AG08395 (cell line): ENCODE measurements at places on chromosomes 1 and 21.

- no peak for DNase-seq
These were observed 189.0 kb downstream of the RUNX1 start for GRCh38 chr21:34859976-34860653.

GRCh38 chr1:199751506-199751905 is 276.0 kb upstream of the NR5A2 start:
- DNase-seq = no peak

- DNase-seq = no peak
These were observed 63.2 kb downstream of the CDK18 start for GRCh38 chr1:205567716-205568115.

DNA sequence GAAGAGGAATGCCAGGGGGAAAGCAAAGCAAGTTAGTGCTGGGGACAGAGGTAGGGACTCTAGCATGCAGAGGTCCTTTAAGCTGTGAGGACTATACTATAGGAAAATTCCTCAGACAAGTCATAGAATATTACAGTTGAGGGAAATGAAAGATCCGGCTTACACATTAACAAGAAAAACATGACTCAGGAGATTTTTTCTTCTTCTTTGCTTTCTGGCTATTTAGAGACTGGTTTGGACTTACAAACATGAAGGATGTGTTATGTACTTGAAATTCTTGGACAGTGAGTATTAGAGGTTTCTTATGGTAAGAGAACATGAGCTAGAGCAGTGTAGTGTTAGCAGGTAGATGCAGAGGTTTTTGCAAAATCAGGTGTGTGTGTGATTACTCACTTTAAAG is 24.9 kb downstream of the USP25 start:
- peak; percentile 21 for DNase-seq

DNA sequence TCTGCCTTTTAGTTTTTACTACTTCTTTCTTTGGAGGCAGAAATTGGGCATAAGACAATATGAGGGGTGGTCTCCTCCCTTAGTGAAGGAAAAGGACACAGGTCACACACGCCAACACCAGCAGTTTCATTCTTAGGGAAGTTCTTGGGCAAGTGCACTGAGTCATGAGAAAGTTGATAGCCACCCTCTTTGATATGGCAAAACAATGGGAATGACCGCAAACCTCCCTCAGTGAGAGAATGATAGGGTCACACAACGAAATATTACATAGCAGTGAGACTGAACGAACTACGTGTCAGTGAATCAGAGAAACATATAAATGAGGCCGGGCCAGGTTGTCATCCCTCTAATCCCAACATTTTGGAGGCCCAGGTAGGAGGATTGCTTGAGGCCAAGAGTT is 20.0 kb downstream of the IL6R start:
- DNase-seq = no peak
